8988T (cell line): ENCODE measurements at places on chromosomes 1 and 21.

DNA sequence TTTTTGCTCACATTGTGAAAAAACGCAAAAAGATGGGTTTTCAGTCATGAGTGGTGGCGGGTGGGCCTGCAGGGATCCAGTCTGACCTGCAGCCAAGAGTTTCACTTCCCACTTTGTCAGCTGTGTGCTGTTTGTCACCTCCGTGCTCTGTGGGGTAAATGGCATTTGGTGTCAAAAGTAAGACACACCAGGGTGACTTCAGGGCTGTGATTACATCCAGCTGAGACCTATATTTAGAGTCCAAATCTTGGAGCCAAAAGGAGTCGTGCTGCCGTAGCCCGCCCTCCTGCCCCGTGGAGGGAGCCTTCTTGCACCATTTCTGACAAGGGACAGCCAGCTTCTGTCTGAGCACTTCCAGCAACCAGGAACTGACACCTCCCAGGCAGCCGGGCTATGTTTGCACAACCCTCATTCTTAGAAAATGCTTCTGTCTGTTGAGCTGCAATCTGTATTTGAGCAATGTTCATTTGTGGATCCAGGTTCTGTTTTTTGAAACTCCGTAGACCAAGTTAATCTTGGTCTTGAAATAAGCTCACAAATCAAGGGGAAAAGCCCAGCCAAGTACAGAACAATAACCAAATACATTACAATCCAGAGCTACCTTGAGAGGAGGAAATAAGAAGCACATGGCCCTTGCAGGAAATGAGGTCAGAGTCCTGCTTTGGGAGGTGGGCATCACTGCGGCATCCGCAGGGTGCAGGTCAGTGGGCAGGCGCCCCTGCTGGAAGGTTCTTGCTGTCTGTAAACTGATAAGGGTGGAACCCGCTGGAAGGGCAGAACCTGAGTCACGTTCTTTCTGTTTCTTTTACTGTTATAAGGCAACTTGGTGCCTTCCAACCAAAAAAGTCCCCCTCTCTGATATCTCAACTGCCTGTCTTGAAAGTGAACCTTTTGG, 14.4 kb downstream of the ABCG1 start:
- no peak for DNase-seq

- no peak for DNase-seq
These were observed 55.7 kb downstream of the WARS2 start for GRCh38 chr1:119084798-119085197.

DNA sequence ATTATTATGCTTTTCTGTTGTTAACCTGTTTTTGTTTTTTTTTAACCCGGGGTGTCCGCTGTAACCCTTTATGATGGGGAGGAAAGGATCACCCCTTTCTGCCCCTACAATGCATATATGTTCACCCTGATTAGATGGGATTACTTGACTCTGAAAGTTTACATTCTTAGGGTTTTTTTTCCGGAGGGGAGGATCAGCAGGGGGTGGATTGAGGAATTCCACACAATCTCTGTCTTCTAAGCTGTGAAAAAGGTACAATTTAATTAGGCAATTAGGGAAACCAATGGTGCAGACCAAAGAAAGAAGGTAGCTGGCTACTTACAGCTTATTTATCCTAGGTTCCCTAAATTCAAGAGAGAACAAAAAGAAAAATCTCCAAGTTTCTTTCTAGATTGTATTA, 58.3 kb downstream of the EDEM3 start:
- DNase-seq: no peak

GRCh38 chr1:93591676-93592550, 89.7 kb downstream of the BCAR3 start:
- DNase-seq: no peak

DNA sequence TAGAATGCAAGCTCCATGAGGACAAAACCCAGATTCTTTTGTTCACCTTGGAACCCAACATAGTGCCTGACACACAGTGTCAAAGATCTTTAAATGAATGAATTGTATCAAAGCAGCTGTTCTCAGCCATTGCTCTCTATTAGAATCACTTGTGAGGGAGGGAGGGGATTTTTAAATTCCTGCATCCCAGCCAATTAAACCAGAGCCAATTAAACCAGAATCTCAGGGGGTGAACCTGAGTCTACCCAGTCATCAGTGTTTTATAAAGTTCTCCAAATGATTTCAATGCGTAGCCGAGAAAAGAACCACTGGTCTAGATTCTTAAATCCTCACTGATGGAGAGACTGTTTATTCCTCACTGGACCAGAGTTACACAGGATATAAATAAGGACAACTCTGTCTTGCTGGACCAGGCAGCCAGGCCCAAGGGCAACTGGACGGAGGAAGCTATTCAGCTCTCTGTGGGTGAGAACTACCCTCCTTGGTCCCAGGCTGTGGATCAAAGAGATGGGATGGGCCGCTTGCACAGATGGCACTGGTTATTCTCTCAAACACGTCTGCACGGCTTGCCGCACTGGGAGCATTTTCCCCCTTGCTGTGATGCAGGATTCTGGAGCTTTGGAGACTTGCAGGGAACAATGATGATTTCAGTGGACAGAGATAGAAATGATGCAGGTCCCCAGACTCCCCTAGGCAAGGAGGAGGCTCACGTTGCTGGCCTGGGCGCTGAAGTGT, 20.0 kb upstream of the CDCA8 start:
- no peak for DNase-seq

GRCh38 chr1:165842023-165842670, 14.7 kb downstream of the UCK2 start:
- no peak for DNase-seq

DNA sequence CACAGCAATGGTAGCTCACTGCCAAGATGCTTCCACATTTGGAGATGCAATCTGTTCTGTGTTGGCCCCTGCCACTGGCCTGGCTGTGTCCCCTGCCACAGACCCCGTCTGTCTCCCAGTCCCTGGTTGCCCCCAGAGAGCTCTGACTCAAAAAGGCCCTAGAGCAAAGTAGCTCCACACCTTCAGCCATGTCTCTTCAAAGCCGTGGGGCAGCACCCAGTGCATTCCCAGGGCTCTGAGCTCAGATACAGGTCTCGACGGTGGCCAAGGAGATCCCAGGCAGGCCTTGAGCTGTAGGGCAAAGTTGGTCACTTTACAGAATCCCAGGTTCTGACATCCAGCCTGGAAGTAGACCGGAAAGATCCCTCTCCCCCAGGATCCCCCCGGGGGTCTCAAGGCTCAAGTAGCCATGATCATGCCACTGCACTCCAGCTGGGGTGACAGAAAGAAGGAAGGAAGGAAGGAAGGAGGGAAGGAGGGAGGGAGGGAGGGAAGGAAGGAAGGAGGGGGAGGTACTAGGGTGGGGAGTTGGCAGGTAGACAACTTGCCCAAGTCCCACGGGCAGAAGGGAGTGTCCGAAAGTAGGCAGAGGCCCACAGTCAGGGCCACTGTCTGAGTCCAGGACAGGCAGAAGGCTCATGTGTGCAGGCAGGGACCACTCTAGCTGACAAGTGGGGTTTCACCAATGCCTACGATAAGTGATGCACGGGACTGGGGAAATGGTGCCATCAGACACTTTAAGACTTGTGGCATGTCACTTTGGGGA, 4.8 kb upstream of the ARF1 start:
- DNase-seq: peak; percentile 4

DNA sequence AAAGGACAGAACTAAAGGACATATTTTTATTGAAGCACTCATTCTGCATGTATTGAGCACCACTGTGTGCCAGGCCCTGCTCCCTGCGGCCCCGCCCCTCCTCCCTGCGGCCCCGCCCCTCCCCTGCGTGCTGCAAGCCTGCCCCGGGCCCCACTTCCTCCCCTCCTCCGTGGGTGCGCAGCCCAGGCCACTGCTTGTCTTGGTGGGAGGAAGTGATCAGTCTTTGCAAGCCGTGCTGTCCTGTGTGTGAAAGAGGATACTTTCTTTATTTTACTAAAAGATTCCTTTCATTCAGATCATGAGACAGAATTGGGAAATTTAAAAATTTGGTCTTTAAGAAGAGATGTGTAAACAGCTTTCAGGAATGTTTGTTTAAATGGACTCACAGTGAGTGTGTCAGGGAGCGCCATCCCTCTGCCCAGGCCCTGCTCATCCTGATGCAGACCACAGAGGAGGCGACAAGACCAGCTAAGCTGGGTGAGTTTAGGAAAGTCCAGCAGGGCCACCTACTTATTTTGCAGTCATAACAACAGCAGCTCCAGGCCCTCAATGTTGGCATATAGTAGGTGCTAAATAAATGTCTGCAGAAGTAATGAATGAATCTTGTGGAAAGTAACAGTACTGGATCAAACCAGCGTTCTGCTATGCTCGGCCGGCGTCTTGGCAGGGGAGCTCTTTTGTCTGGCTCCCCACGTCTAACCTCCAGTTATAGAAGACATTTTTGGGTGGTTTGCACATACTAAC, 88.3 kb upstream of the SELENON start:
- DNase-seq: no peak

GRCh38 chr1:178928976-178929375, 58.1 kb upstream of the ANGPTL1 start:
- no peak for DNase-seq

DNA sequence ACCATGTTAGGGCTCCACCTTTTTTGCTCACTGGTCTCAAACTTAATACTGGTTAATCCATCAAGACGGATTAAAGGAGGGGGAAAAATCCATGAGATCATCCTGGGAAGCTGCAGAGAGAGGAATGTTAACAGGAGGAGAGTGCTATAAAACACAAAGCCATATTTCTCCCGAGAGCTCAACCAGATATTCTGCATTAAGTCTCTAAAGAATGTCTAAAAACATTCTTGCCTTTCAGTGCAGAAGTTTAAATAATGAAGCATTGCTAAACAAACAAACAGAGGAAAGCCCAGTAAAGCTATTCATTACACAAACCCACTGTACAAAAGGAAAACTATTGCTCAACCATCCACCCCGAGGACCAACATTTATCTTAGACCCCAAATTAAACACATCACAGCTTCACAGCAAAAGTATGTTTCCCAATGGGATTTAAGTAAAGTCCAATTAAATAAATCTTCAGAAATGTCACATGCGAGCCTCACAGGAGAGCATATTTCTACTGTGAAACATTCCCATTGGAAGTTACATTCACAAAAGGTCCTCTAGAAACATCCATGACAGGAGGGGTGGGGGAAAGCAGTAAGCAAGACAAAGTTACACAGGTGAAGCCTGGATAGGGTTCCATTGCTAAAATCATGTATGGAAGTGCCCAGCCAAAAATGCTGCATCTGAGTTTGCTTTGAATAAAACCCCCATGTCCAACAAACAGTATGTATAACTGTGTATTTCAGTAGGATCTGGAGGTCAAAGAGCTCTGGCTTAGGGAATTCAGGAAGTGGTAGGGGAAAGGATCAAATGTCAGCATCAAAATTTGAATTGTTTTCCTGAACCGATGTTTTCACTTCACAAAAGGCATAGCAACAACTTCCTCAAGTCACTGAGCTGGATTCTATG, 23.3 kb downstream of the DUSP10 start:
- DNase-seq: no peak

- DNase-seq: no peak
These were observed 359.0 kb upstream of the PTBP2 start for GRCh38 chr1:96362623-96363022.
